ENCODE measurements at places on chromosomes 5 and 9.

- DNase-seq = no peak
Observed at GRCh38 chr9:14289916-14290315, 24.0 kb downstream of the NFIB start.

GRCh38 chr9:112754578-112754977 is 4.0 kb downstream of the SNX30 start:
- no peak for DNase-seq

- no peak for DNase-seq
Observed at GRCh38 chr5:92372766-92373165, 989.6 kb upstream of the ARRDC3 start.

DNA sequence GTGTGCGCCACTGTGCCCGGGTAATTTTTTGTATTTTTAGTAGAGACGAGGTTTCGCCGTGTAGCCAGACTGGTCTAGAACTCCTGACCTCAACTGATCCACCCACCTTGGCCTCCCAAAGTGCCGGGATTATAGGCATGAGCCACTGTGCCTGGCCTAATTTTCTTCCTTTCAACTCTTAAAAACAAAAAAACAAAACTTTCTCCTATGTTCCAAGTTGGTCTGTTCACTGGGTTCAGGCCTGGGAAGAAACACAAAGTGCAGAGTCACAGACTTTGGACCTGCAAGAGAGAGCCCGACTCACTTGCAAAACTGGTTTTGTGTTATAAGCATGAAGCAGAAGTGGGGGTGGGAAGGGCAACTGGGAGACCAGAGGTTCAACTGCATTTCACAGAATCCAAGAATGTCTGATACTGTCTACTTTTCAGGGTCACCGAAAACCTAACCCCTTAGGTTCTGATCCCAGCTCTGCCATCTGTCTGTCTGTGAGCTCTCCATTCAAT is 5.2 kb upstream of the HDHD3 start:
- DNase-seq = no peak

DNA sequence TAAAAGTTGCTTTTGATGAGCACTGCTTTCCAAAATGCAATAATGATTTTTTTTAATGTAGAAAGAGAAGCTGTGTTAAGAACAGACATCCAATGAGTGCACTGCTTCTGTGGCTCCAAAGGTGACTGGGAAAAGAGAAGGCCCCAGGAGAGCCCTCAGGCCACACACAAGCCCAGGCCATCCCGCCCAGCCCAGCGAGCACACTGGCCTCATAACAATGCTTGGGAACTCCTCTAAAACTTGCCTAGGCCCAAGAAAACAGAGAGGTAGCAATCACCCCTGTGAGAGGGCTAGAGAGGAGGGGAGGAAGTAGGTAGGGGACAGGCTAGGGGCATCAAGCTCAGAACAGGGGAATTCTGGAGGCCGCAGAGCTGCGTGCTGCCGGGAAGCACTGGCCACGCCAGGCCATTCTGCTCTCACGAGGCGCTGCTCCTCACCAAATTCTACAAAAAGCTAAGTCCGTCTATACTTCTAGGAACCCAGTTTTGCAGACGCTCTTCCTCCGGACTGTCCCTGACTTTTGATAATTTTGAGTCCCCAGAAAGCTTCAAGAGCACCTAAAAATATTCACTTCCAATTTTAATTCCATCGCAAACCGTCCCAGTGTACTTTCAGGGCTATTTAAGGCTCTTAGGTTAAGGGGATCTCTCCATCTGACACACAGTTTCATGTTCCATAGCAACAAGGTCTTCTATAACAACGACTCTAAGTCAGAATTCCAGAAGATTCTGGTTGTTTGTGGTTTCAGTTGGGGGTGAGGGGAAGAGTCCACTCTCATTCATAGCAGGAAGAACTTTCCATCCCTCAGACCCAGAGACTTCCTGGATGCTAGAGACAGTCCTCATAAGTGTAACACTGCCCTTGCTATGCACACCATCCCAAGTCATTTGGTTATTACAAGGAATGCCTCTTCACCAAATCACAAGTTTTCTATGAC is 51.0 kb downstream of the HABP4 start:
- no peak for DNase-seq

DNA sequence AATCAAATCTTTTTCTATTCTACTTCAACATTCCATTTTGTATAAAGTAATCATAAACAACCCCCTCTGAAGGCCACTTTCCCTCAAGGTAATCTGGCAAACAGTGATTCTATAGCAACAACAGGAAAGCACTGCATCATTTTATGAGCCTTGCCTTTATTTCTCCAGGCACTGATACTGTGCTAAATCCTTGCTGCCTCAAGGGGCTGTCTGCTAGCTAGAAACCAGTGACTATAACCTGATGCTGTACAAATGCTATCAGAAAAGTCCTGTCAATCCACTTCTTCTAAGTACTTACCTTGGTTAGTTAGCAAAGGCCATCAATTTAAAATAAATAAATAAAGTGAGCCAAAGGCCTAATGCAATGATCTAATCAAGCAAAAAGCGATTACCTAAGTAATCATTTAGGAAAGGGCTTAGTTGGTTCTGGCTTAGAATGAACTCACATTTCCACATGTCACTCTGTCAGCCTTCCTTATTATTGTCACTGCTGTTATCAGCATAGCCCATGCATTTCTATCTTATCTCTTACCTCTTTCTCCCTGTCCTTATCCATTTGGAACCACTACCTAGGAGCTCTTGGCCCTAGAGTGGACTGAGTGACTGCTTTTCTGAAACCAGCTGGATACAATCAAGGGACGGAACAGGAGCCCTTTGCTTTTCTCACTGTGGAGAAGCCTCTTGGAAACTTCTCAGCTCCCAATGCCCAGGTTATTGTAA is 246.1 kb upstream of the MEF2C start:
- DNase-seq = no peak

DNA sequence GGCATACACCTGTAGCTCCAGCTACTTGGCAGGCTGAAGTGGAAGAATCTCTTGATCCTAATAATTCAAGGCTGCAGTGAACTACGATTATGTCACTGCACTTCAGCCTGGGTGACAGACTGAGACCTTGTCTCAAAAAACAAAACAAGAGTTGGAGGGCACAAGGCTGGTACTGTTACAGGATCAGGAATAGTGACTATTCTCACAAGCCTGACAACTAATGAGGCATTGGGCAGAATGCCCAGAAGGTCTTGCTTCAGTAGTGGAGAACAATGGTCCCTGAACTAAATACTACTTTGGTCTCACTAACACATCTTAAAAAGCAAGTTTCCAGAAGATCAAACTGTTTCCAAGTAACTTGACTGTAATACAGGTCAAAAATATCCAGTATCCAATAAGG is 182.9 kb upstream of the RFX3 start:
- DNase-seq = no peak

- DNase-seq = peak; percentile 11
Observed at GRCh38 chr5:172293054-172293744, 9.6 kb upstream of the UBTD2 start.

DNA sequence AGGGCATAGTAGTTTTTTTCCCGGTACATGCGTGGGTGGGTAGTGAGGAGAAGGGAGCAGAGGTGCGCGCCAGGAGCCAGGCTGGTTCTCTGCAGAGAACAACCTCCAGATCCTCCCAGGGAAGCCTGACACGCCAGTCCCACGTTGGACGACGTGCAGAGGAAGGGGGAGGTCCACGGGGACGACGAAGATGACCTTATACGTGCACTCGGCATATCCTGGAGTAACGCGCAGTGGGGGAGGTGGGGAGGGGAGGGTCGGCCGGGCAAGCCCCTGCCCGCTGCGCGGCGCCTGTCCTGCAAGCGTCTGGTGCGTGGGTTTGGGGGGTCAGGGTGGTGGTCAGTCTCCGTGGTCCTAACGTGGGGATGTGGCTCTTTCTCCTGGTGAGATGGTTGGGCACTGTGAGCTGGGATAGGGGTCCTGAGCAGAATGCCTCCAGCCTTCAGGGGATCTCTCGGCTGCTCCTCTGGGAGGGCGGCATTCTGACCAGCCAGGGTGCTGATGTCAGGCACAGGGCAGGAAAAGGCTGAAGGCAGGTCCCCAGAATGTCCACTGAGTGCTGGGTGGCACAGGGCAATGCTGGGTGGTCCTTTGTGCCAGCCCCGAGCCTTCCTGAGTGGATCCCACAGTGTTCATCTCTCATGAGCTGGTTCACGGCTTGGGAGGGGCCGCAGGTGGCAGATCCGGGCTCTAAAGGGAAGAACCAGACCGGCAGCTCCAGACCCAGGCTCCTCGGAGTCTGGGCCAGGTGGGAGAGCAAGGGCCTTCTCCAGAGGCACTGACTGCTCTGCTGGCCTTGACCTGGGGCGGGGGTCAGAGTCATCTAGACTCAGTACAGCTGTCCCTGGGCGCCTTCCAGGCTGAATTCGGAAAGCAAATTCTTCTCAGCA is 10.5 kb upstream of the SCGB3A1 start:
- DNase-seq = no peak

DNA sequence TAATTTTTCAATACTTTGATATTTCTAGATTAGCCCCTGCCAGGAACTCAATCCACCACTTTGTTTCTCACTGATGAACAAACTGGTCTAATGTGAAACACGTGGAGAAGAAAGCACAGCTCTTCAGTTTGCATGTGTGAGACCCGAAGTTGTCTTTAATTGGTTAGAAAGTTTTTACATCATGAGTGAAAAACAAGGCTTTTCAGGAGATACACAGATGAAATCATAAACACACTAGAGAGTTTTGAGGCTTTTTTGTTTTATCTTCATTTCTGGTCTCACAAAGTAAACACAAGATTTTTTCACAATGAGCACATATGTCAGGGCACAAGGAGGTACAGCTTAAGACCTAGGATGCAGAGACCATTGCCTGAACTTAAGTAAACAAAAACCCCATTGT is 84.5 kb upstream of the MOCS2 start:
- DNase-seq = no peak

- no peak for DNase-seq
Observed at GRCh38 chr5:122408592-122409224, 96.7 kb downstream of the SNCAIP start.

GRCh38 chr5:167900340-167900935 is 391.0 kb upstream of the WWC1 start:
- no peak for DNase-seq

DNA sequence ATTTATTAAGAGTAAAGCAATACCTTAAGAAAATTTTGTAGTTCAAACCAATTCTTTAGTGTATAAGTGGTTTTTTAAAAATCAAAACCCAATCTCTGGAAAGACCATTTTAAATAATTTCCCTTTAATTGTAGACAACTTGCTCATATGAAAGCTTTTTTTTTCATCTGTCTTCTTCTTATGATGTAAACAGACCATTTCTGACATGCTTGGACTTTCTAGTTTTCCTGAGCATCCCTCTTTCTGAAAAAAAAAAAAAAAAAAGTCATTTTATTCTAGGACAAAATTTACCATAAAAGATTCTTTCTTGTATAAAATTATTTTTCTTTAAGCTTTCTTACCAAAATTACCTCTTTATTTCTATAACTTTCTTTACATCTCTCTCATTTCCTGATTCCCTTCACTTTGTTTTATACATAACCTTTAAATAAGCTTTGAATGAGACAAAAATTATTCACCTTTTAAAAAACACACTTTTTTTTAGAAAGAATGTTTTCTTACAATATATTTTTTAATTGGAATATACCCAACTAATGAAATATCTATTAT is 67.5 kb downstream of the COL15A1 start:
- DNase-seq = no peak

DNA sequence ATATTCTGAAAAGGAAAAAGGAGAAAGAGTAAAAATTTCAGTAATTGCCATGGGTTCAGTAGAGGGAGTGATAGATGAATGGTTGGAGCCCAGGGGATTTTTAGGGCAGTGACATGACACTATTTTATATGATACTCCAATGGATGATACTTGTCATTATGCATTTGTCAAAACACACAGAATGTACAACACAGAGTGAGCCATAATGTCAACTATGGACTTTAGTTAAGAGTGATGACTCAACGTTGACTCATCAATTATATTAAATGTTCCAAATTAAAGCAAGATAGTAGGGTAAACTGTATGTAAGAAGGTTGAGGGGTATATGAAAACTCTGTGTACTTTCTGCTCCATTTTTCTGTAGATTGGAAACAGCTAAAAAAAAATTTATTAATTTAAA is 586.4 kb downstream of the TAF11L14 start:
- DNase-seq = no peak
